T-cell (primary cell): ENCODE measurements at places on chromosomes 6 and 20. TPM values are rescaled to one million over a fixed set of nuclear protein-coding genes. Genes with fewer than 3 reads are reported as not detected.
A peak's percentile ranks its signal among the peaks of the same experiment; 100 is the strongest.

GRCh38 chr6:43937236-43938177 lies 167.5 kb downstream of the VEGFA start:
- H3K27ac ChIP-seq: no peak overlapping the region
- H3K36me3 ChIP-seq: no peaks in the 10 kb centered on the region
- no peak overlapping the region for H3K4me3 ChIP-seq
- DNase-seq: no peak

- H3K4me3 ChIP-seq: no peak overlapping the region
- no peak for DNase-seq
Observed at GRCh38 chr6:40349123-40349900, 237.9 kb downstream of the LRFN2 start.

DNA sequence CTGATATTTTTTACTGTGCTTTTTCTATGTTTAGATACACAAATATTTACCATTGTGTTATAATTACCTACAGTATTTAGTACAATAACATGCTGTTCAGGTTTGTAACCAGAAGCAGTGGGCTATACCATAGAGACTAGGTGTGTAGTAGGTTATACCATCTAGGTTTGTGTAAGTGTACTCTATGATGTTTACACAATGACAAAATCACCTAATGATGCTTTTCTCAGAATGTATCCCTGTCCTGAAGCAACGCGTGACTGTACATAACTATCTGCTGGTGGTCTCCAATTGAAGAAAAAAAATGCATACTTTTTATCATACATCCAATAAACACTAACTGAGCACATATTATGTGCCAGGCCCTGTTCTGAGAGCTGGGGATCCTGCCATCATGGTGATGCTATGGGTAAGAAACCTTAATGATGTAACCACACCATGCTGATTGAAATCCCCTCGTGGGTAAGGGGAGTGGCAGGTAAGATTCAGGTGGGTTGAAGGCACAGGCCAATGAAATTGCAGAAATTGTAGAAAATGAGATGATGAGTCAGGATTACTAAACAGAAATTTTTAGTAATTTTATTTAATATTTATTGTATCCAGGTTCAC lies 76.8 kb downstream of the FYN start:
- peak overlapping the region; percentile 71 for H3K27ac ChIP-seq
- H3K27me3 ChIP-seq: no peaks in the 10 kb centered on the region
- no peak for DNase-seq
- no peak overlapping the region for H3K4me3 ChIP-seq
- H3K36me3 ChIP-seq: no peaks in the 10 kb centered on the region

DNA sequence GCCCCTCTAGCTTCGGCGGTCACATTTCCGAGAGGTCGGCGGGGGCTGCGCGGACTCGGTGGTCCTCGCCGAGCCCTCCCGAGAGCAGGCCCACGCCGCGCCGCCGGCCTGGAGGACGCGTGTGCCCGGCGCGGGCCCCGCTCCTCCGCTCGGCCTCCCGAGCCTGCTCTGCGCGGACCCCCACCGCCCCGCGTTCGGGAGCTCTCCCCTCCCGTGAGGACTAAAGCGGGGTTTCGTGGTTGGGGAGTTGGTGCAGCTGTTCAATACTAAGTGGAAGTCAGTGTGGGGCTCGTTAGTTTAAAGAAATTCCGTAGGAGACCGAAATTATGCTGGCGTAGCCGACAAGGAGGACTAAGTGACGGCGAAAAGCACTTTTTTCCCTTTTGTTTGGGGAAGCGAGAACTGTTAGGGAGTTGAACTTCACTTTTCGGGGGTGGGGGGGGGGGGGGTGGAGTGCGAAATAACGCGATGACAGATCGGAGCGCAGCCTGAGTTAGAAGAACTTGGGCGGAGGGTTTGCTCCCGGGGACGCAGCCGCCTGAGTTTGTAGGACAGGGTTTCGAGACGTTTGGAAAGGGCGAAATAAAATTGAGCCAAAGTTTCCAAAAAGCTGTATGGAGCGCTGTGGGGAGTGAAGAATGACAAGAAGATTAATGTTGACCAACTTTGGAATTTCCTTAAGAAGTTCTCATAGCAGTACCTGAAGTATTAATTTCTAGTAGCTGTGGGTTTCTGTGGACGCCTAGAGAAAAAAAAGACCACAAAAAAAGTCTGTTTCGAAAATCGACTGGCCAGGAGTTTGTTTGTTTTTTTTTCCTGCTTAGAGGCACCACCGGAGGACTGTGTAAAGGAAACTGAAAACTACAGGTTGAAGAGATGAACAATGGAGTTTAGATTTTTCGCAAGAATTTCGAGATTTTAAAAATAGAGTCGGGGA lies 1.4 kb downstream of the QKI start:
- peak overlapping the region; percentile 85 for H3K27ac ChIP-seq
- peak; percentile 34 for DNase-seq
- H3K36me3 ChIP-seq: no peaks in the 10 kb centered on the region
- peaks cover 5% of the 10 kb centered on the region for H3K4me1 ChIP-seq
- H3K4me3 ChIP-seq: peak overlapping the region; percentile 65

DNA sequence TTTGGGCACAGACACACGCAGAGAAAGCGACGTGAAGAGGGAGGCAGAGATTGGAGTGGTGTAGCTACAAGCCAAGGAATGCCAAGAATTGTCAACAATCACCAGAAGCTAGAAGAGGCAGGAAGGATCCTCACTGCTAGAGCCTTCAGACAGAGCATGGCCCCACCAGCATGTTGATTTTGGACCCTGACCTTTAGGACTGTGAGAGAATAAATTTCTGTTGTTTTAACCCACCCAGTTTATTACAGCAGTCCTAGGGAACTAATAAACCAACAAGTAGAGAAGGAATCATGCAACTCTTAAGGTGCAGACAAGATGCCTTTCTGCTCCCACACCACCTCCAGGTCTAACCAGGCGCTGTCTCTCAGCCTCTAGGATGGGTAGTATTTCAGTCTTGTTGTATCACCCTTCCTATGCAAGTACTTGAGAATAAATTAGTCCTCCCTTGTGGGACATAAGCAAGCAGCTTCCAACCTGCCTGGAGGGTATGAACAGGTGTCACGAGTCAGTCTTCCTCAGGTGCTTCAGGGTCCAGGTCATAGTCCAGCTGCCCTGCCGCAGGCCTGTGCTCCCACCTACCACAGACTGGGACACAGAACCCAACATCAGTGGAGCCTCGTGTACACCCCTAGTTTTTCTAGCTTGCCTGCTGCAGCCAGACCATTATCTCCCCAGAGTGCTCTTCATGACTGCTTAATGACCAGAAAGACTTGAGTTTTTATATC lies 46.4 kb upstream of the CCN2 start:
- H3K36me3 ChIP-seq: no peaks in the 10 kb centered on the region
- H3K4me1 ChIP-seq: no peaks in the 10 kb centered on the region
- no peak for DNase-seq
- H3K4me3 ChIP-seq: no peak overlapping the region

PPP1R14C gene
- not detected for total RNA-seq

- no peak overlapping the region for H3K4me3 ChIP-seq
- no peak for DNase-seq
- no peaks in the 10 kb centered on the region for H3K27me3 ChIP-seq
- H3K4me1 ChIP-seq: no peaks in the 10 kb centered on the region
- no peak overlapping the region for H3K27ac ChIP-seq
Observed at GRCh38 chr6:77987035-77987384, 334.2 kb downstream of the MEI4 start.
